ENCODE measurements at places on chromosomes 4 and X.
A peak's percentile ranks its signal among the peaks of the same experiment; 100 is the strongest.

- no peak for DNase-seq
Observed at GRCh38 chr4:154738426-154738825, 5.4 kb upstream of the LRAT start.

GRCh38 chrX:37830371-37830770, 17.0 kb downstream of the DYNLT3 start:
- DNase-seq: no peak

DNA sequence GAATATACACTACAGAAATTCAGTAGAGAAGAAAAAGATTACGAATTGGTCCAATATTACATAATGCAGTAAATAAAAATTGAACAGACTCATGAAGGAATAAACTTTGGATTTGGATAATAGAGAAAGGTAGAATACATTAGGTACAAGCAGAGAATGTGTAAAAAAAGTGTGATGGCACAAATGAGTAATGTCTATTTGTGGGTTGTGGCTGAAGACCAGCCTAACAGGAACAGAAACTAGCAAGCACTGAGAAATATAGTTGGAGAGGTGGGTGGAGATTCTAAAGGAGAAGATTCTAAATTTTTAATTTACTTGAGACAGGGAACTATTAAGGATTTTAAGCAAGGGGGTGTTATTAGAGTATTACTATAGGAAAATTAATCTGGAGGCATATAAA, 15.2 kb upstream of the CLOCK start:
- DNase-seq: no peak

DNA sequence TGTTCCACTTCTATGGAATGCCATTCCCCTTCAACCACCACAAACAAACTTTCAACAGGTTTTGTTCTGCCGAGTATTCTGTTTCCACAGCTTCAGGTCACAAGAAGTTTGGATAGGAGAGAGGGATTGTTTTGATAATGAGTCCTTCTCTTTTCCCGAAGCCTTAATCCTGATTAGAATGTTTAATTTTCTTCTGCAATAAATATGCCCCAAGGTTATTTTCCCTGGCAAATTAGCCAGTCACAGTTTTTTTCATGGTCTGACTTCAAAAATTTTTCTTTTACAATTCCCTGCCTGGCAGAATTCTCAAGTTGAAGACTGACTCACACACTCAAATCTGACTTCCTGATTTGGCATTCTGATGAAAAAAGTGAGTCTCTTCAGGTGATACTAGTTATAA, 33.1 kb upstream of the EDNRA start:
- DNase-seq: no peak

- no peak for DNase-seq
Observed at GRCh38 chr4:66681962-66682361, 863.3 kb downstream of the CENPC start.

- DNase-seq: no peak
Observed at GRCh38 chrX:143094417-143095023, 68.8 kb downstream of the SPANXN4 start.

DNA sequence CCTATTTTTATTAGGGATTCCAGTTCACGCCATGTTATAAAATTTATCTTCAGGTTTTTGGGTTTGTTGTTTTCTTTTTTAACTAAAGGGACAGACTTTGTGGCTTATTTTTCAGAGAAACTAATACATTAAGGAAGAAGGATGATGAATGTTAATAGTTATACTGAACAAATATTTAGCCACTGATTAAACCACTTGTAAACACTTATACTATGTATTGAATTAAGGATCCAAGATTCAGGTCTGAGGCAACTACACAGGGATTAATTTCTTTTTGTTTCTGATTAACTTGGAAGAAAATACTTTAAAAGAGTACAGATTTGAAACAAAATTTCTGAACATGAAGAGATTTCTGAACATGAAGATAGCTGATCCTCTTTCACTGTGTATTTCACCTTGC, 82.8 kb upstream of the NAP1L5 start:
- no peak for DNase-seq

- no peak for DNase-seq
Observed at GRCh38 chr4:127203562-127204200, 429.1 kb upstream of the INTU start.

DNA sequence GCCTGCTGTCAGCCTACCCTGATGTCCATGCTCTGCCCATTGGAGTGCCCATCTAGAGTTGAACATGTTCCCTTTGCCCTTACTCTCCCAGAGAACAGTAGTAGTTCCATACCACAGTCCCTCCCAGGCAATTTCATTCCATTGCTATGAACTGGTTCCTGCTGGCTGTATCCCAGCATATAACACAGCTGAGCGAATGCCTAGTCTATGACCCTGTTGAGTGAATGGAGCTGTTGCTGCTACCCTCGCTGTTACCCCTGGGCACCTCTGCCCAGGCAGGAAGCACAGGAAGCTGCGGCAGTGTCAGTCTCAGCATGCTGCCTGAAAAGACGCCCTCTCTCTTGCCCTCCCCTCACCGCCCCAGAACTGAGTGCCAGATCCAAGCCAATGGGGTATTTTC, 73.3 kb downstream of the SOX3 start:
- no peak for DNase-seq

GRCh38 chr4:90234916-90235547, 107.8 kb downstream of the CCSER1 start:
- DNase-seq: no peak

GRCh38 chrX:153411255-153411987, at the start of gene ZFP92:
Gene ZFP92 (plus strand): TSS chrX:153411472. CDS start chrX:153418323, 6,851 bp downstream.
- DNase-seq: peak; percentile 58

- DNase-seq: no peak
Observed at GRCh38 chr4:132564920-132565319, 584.2 kb upstream of the PCDH10 start.

DNA sequence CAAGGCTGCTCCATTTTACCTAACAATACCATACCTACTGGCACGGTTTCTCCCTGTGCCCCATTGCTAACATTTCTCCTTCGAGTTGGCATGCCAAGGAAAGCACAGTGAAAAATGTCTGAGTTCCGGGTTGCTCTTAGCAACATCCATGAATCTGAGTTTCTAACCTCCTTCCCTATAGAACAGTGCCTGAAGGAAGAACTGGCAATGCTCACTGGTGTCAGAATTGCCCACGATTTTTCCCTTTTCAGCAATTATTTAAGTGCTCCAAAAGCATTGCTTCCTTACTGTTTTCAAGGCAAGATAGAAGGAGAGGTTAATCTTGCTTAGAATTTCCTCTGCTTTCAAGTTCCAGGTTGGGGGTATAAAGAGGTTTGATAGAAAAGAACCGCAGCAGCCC, 75.1 kb downstream of the SORBS2 start:
- no peak for DNase-seq

- DNase-seq: no peak
Observed at GRCh38 chrX:129488359-129488758, 34.9 kb downstream of the SMARCA1 start.

DNA sequence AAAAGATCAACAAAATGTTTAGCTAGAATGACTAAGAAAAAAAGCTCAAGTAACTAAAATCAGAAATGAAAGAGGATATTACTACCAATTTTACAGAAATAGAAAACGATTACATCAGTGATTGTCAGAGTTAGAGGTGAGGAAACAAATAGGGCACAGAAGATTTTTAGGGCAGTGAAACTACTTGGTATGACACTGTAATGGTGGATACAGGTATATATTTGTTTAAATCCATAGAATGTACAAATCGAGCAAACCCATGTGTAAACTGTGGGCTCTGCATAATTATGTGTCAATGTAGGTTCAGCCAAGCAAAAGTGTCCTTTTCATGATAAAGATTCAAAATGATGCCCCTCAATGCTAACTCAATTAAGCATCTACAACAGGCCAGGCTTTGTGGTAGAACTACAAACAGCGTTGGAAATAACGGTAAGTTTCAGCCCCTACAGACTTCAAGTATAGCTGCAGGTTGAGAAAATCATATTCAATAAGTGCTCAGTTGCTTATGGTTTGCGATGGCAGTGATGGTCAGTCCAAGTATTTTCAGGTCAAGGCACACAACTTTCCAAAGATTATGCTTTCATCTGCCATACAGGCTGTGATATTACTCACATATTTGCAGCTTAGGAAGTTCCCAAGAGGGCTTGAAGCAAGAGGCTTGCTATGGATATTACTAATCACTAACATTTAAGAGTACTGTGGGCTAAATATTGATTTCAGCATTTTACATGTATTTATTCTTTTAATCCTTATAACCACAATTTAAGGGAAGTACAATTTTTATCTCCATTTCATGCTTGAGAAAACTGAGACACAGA, 158.6 kb downstream of the TET2 start:
- no peak for DNase-seq

Data from frontal cortex (tissue), 4 donors.